ENCODE measurements at places on chromosomes 7 and 10.

GRCh38 chr7:34277016-34277802 lies 371.9 kb downstream of the BMPER start:
- peak; percentile 71 for DNase-seq

- peak; percentile 94 for DNase-seq
These were observed 53.4 kb downstream of the WNT2 start for GRCh38 chr7:117269417-117269816.

GRCh38 chr10:104735757-104736391 lies 94.8 kb downstream of the SORCS3 start:
- DNase-seq: no peak

- DNase-seq: peak; percentile 85
These were observed 1.8 kb downstream of the TNRC18 start for GRCh38 chr7:5421714-5422395.

DNA sequence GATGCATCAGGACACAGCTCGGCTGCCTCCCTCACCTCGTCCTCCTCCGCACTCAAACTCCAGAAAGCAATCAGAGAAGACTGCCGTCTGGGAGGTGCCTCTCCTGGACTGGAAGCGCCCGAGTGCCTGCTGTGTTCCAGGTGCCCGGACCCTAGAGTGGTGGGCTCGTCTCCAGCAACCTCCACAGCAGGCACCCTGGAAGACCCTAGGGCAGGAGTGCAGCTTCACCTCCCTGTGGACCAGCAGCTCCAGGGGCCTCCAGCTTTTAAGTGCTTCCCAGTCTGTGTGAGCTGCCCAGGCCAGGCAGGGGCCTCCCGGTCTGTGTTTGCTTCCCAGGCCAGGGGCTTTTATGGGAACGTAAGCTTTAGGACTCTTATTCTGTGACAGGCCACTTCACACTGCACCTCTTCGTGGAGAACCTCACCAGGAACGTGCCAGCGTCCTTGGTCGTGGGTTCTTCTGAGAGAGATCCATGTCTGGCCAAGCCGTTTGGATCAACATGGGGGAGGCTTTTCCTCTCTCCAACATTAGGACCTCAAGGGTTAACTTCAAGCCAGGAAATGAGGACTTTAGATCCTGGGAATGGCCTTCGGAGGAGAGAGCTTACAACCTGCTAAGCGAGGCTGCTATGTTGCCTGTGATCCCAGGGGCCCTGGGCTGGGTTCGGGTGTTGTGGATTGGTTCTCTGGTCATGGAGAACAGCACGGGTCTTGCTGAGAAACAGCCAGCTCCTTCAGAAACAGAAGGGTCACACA lies 5.9 kb upstream of the PWWP2B start:
- no peak for DNase-seq

- peak; percentile 99 for DNase-seq
These were observed 98.1 kb downstream of the MYOF start for GRCh38 chr10:93384006-93384405.

GRCh38 chr10:3210251-3210877 lies 37.8 kb upstream of the PITRM1 start:
- no peak for DNase-seq

GRCh38 chr10:129712000-129712399 lies 245.0 kb downstream of the MGMT start:
- no peak for DNase-seq

GRCh38 chr10:97843281-97843671 lies 6.4 kb upstream of the GOLGA7B start:
- DNase-seq: peak; percentile 49

DNA sequence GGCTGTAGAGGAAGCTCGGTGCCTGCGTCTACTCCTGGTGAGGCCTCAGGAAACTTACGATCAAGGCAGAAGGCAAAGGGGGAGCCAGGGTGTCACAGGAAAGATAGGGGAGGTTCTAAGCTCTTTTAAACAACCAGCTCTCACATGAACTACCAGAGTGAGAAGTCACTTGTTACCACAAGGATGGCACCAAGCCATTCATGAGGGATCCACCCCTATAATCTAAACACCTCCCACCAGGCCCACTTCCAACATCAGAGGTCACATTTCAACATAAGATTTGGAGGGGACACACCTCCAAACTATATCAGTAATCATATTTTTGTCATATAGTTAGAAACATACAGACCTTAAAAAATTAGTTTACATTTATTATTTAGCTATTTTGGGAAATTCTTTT lies 9.4 kb downstream of the NOC3L start:
- peak; percentile 25 for DNase-seq

DNA sequence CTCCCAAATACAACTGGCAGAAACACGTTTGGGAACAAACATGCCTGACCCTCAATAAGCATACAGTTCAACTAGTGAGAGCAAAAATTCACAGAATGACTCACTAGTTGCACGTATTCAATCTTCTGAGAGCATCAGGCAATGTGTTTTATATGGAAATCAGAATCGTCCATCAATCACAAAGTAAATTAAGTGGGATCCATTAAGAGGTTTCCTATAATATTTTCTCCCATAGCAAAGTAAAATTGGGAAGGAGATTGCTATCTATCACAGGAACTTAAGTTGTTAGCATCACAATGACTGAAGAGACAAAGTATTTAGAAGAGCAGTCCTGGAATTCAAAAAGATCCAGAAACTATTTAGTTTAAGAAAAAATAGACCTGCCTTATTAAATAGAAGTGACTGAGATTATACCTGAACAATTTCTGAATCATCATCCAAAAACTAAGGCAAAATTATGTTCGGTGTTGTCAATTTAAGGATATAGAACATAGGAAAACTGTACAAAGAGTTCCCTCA lies 28.3 kb downstream of the INHBA start:
- no peak for DNase-seq

DNA sequence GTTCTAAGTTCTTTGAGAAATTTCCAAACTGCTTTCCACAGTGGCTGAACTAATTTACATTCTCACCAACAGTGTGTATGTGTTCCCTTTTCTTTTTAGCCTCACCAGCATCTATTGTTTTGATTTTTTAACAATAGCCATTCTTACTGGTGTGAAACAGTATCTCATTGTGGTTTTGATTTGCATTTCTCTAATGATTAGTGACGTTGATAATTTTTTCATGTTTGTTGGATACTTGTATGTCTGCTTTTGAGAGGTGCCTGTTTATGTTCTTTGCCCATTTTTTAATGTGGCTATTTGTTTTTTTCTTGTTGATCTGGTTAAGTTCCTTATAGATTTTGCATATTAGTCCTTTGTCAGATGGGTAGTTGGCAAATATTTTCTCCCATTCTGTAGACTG lies 191.4 kb downstream of the AGMO start:
- DNase-seq: no peak

DNA sequence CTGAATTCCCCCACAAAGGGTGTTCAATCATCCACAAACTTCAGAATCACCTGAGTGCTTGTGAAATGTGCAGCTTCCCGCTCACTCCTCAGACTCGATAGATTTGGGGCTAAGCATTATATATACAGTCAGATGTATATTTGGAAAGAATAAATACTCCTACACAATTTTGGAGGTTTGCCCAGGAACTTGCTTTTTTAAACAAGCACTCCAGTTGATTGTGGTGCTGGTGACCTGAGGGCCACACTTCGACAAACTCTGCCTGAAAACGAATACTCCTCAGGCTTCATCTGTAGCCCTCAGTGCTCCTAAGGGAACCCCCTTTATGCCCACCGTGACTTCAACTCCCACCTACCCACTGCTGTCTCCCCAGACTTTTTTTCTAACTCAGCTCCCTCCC lies 211.6 kb downstream of the INHBA start:
- no peak for DNase-seq

GRCh38 chr10:86391986-86392722 lies 25.6 kb upstream of the GRID1 start:
- DNase-seq: no peak

- DNase-seq: no peak
These were observed 42.7 kb downstream of the GBF1 start for GRCh38 chr10:102287991-102288390.

DNA sequence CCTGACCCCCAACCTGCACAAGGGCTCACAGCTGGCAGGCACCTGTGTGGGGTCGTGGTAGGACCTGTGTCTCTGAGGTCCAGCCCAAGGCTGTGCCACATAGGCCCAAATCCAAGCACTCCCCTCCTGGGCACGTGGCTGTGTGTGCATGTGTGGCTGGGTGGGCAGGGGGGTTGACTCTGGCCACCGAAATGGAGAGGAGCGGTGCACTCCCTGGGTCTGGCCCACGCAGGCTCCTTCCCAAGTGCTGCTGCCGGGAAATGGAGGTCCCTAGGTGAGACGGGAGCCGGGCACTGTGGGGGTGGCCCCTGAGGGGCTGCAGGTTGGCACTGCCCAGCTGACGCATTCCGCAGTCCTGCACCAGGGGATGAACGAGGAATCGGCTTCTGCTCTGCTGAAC lies 528.1 kb downstream of the DNAJB6 start:
- no peak for DNase-seq

- no peak for DNase-seq
These were observed 163.0 kb upstream of the LAMB4 start for GRCh38 chr7:108293149-108293612.

DNA sequence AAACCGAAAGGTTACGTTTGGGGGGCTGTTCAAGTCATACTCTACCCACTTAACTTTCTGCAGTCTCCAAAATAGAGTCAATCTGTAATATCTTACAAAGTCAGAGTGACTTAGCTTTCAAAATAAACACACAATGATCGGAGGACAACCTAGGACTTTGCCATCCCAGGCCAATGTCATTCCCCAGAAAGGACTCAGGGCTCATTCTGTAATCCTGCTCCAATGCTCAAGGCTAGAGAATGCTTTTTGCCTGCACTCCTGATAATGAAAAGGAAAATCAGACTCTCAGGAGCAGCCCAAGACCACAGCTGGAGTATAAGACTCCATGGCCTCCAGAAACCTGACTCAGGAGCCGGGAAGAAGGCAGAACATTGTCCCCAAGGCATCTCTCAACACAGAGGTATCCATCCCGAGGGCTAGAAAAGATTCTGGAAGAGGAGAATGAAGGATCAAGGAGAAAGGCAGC lies 28.5 kb upstream of the ASCC1 start:
- no peak for DNase-seq

GRCh38 chr10:88076027-88076880 lies 212.8 kb downstream of the PTEN start:
- peak; percentile 16 for DNase-seq

DNA sequence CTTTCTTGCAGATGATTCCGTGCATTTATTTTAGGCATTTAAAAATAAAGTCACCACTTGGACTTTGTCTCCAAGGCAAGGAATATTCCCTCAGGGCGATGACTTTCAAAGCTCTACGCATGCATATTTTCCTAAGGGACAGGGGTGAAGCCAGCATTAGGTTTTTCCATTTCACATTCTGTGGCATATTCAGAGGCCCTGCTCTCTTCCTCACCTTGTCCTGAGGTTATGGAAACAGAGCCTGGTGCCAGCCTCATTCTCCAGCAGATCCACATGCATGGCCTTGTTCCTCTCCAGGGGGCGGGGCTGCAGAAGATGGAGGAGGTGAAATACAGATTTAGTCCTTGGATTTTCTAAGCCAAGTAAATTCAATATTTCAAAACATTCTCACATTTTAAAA lies 11.6 kb upstream of the LYZL1 start:
- DNase-seq: peak; percentile 78

DNA sequence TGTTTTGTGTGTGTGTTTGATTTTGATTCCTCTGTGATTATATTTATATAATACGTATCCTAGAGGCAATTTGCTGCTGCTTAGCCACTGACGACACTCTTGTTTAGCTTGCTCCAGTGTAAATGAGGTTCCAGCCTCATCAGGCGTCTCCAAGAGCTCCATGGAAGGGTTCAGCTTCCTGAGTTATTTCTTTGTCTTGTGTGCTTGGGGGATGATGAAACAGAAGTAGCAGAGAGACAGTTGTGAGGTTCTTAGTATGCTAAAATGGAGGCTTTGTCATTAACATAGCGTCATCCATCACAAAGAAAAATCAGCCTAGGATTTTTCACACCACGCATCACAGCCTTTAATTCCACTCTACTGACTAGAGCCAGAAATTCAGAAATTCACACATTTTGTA lies 85.1 kb downstream of the KLF6 start:
- no peak for DNase-seq

DNA sequence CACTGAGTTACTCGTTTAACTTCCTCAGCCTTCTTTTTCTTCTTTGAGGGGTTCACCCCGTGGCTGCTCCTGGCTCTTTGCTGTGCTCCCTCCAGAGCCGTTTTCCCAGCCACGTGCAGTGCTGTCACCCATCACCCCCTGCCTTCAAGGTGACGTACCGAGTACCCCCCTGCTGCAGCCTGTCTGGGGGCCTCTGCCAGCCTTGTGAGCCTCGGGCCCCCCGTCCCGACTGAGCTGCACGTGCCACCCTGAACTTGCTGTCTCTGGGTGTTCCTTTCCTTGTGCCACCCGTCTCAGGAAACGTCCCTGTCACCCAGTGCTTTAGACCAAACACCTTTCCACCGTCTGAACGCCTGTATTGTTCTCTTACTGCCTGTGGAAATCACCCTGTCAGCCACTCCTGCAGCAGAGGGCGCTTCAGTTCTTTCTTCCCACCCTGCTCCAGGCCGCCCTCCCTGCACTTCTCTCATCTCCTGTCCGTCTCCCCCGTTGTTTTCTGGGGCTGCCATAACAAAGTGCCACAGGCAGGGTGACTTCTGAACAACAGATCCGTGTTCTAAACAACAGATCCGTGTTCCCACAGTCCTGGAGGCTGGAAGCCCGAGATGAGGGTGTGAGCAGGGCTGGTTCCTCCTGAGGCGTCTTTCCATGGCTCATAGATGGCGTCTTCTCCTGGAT lies 44.6 kb downstream of the WDR37 start:
- DNase-seq: no peak

DNA sequence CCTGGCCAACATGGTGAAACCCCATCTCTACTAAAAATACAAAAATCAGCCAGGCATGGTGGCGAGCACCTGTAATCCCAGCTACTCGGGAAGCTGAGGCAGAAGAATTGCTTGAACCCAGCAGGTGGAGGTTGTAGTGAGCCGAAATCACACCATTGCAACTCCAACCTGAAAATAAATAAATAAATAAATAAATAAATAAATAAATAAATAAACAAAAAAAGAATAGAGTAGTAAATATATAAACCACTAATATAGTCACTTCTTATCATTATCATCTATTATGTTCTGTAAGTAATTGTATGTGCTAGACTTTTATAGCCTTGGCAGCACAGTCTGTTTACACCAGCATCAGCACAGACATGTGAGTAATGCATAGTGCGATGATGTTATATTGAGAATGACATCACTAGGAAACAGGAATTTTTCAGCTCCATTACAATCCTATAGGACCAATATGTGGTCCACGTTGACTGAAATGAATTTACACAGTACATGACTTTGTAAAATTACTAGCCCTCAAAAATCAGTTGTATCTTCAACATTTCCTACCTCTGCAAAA lies 385.4 kb upstream of the ANKRD30A start:
- DNase-seq: no peak

- no peak for DNase-seq
These were observed 28.1 kb downstream of the DNMBP start for GRCh38 chr10:99981581-99982199.

- DNase-seq: no peak
These were observed 4.3 kb upstream of the IL6 start for GRCh38 chr7:22722536-22723180.
